Glutamatergic neuron (in vitro differentiated cells): ENCODE measurements at places on chromosomes 12 and 14. TPM values are rescaled to one million over a fixed set of nuclear protein-coding genes. Genes with fewer than 3 reads are reported as not detected.

The ATP5F1B gene
- 735 TPM for total RNA-seq

The CYP27B1 gene
- 1.7 TPM for total RNA-seq

The CAPS2 gene
- 6.8 TPM for total RNA-seq

The GLI1 gene
- total RNA-seq, result 2.3 TPM

The CS gene
- 257 TPM for total RNA-seq

The REM2 gene
- 73.2 TPM for total RNA-seq

The DYRK2 gene
- 70.9 TPM for total RNA-seq

- H3K36me3 ChIP-seq, result no peaks in the 10 kb centered on the region
- peaks cover 3% of the 10 kb centered on the region for H3K27me3 ChIP-seq
- H3K4me1 ChIP-seq, result no peaks in the 10 kb centered on the region
- no peak overlapping the region for H3K27ac ChIP-seq
Measured at GRCh38 chr12:79689477-79690141, 1.2 kb downstream of the PAWR start.

DNA sequence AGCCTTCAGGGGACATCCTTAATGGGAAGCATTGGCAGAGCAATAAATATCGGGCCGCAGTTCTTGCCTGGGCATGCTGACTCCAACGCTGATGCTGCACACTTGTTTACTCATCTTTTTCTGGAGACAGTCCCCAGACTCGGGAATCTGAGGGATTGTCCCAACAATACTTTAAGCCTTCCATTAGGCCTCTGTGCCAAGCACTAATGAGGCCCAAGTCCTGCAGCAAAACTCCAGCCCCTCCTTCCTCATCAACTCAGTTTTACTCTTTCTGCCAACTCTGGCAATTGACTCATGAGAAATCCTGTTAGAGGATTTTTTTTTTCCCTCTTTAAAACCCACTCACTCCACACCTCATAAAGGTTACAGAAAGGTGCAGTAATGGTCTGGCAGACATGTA, 233.4 kb upstream of the PELI2 start:
- no peak for DNase-seq
- peaks cover 2% of the 10 kb centered on the region for H3K4me1 ChIP-seq
- H3K27ac ChIP-seq, result no peak overlapping the region
- peaks cover 4% of the 10 kb centered on the region for H3K27me3 ChIP-seq
- H3K36me3 ChIP-seq, result peaks cover 9% of the 10 kb centered on the region

DNA sequence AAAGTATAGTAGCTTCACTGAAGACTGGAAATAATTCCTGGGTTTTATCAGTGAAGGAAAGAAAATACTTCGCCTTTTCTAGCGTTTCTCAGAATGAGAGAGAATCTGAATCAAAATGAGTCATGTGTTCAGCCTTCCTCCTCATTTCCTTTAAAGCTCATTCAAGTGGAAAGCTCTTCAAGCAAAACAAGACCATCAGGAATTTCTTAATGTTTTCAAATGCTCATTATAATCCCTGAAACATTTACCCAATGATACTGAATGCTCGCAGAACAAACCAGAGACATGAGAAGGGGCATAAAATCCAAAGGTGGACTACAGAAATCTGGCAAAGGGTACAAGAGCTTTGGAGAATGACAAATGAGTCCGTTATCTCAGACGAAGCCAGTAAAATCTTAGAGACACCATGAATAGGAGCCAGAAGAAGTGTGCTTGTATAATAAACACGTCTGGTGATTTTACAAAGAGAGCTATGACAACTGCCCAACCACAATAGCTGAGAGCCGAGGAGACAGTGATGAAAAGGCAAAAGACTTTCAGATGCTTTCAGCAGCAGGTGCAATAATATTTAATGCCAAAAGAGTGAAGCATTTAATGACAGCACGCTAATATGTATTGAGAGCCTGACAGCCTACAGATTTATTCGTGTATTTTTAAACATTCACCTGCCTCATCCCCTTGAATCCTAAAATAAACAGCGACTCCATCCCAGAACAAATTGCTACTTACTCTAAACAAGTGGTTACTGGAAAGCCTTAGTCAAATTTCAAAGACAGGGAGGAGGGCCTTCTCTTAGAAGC, 19.0 kb downstream of the SPRING1 start:
- peaks cover 2% of the 10 kb centered on the region for H3K4me1 ChIP-seq
- no peak overlapping the region for H3K4me3 ChIP-seq
- DNase-seq, result no peak
- H3K27ac ChIP-seq, result no peak overlapping the region
- no peaks in the 10 kb centered on the region for H3K36me3 ChIP-seq
- H3K27me3 ChIP-seq, result no peaks in the 10 kb centered on the region

GRCh38 chr14:44609201-44609600, 102.1 kb upstream of the FSCB start:
- H3K4me3 ChIP-seq, result no peak overlapping the region
- no peaks in the 10 kb centered on the region for H3K36me3 ChIP-seq
- no peak overlapping the region for H3K27ac ChIP-seq
- no peak for DNase-seq

DNA sequence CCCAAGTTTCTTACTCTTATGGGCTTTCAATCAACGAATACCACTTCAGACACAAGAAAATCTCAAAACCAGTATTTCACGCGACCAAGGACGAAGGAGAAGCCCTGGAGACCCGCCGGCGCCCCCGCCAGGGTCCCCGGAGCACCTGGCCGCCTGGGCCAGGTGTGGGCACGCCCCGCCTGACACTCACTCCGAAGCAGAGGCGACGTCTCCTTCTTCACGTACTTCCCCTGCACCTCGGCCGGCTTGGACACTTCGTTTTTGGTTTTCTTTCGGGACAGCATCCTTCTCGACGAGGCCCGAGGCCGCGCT, 466 bp downstream of the SAV1 start:
- H3K36me3 ChIP-seq, result no peaks in the 10 kb centered on the region
- DNase-seq, result no peak
- peak overlapping the region; percentile 86 for H3K4me3 ChIP-seq
- peaks cover 5% of the 10 kb centered on the region for H3K4me1 ChIP-seq
- H3K27ac ChIP-seq, result peak overlapping the region; percentile 26

- DNase-seq, result no peak
- H3K4me3 ChIP-seq, result no peak overlapping the region
- no peaks in the 10 kb centered on the region for H3K36me3 ChIP-seq
- no peaks in the 10 kb centered on the region for H3K27me3 ChIP-seq
- no peak overlapping the region for H3K27ac ChIP-seq
Measured at GRCh38 chr14:102760496-102761193, 16.6 kb upstream of the TRAF3 start.

- peaks cover 16% of the 10 kb centered on the region for H3K27me3 ChIP-seq
- peaks cover 4% of the 10 kb centered on the region for H3K4me1 ChIP-seq
- no peak for DNase-seq
- H3K4me3 ChIP-seq, result no peak overlapping the region
Measured at GRCh38 chr12:45994736-45995135, 4.4 kb upstream of the SCAF11 start.

GRCh38 chr12:90945070-90945649, 9.8 kb downstream of the CCER1 start:
- DNase-seq, result no peak
- peaks cover 8% of the 10 kb centered on the region for H3K4me1 ChIP-seq
- no peaks in the 10 kb centered on the region for H3K27me3 ChIP-seq

- H3K27ac ChIP-seq, result no peak overlapping the region
- no peaks in the 10 kb centered on the region for H3K36me3 ChIP-seq
- H3K4me3 ChIP-seq, result no peak overlapping the region
- H3K4me1 ChIP-seq, result peaks cover 26% of the 10 kb centered on the region
- DNase-seq, result no peak
- H3K27me3 ChIP-seq, result peaks cover 1% of the 10 kb centered on the region
Measured at GRCh38 chr14:84804468-84804867, 725.5 kb upstream of the FLRT2 start.

- H3K36me3 ChIP-seq, result peaks cover 9% of the 10 kb centered on the region
- peaks cover 8% of the 10 kb centered on the region for H3K4me1 ChIP-seq
- no peaks in the 10 kb centered on the region for H3K27me3 ChIP-seq
- no peak overlapping the region for H3K27ac ChIP-seq
Measured at GRCh38 chr14:99159341-99160340, 112.4 kb downstream of the BCL11B start.

DNA sequence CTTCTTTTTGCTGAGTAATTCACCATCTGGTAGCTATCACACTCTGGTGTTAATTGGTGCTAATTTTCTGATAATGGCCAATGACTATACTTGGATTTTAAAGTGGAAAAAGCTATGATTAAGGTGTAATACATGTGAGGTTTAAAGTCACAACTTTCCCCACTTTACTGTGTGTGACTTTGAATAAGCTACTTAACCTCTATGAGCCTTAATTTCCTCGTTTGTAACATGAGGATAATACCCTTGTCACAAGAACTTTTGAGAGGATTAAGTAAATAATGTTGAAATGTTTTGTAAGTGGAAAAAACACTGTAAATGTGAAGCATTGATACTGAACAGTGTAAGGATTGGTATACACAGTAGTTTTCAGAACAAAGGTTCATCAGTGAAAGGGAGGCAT, 65.3 kb downstream of the MSRB3 start:
- peak overlapping the region; percentile 1 for H3K27ac ChIP-seq
- H3K4me3 ChIP-seq, result no peak overlapping the region
- no peaks in the 10 kb centered on the region for H3K27me3 ChIP-seq

DNA sequence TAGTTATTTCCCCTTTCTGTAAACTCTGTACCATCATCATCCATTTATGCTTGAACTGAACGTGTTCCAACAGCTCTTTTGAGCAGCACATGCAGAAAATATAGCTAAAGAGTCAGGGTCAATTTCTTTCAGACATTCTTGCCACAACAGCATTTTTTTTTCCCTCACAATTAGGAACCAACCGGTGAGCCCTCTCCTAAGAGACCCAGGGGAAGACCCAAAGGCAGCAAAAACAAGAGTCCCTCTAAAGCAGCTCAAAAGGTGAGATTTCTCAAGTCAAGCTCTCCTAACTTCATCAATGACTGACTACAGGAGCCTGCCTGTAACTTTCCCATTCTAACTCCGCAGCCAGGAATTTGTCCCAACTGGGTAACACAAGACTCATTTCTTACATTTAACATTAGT, 3.5 kb downstream of the HMGA2 start:
- DNase-seq, result no peak
- no peaks in the 10 kb centered on the region for H3K36me3 ChIP-seq
- no peak overlapping the region for H3K27ac ChIP-seq
